ENCODE measurements at places on chromosomes 4 and X.

DNA sequence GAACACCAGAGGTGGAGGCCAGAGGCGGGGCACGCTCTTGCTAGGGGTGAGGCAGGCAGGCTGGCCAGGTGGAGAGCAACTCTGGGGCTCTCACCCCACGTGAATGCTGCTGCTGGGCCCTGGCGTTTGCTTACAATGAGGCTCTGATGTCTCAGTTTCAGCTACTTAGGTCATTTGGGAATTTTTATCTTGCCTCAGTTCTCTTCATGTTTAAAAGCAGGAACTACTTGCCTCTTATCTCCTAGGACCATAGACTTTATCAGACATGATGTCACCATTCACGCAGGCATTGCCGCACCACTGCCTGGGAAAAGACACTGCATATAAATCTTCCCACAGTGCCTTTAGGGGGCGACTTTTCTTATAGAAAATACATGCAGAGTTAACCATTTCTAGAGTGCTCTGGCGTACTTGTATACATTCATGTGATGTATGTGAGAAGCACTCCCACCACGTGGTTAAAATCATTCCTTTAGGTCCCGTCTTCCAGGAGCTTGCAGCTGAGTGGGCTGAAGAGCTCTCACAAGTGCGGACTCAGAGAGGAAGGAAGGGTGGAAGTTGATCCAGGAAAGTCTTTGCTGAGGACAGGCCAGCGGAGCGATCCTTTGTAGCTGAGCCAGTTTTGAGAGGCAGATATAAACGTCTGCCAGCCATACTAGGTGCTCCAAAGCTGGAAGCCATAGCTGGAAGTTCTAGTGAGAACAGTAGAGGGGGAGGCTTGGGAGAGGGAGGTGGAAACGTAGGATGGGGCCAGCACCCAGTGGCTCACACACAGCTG lies 84.3 kb upstream of the CLDN34 start:
- no peak for DNase-seq

GRCh38 chr4:106364282-106364681 lies 4.3 kb downstream of the GIMD1 start:
- no peak for DNase-seq

DNA sequence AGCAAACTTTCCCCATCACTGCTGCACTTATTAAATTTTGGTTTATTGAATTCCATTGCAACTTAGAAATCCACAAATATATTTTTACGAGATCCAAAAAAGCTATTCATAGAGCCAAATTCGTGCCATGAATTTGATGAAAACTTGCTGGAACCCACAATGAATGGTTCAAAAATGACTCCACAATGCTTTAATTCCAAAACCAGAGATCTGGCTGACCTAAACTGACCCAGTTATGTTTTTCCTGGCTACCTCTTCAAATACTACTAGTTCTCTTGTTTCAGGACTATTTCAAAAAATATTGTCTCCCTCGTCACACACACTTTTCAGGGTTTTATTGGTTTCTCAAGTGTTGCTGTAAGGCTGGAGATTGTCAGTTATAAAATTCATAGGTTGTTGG lies 474.8 kb downstream of the PDGFC start:
- no peak for DNase-seq

DNA sequence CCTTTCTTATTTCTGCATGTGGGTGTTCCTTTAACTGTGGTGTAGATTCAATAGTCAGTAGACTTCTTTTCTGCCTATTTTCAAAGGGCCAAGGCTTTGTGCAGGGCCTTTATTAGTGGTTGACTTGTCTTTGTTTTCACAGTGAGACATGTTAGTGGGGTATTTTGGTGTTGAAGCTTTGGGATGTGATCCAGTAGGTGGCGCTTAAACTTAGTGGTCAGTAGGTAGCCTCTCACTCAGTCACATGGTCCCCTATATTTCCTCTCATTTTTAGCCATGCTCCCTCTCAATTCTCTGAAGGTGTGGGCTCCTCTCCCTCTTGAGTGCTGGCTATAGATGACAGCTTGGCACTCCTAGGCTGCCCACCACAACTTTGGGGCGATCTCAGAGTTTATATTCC lies 23.4 kb upstream of the SLC10A7 start:
- DNase-seq, result no peak

- DNase-seq, result no peak
Measured at GRCh38 chr4:6017030-6017429, 1.2 kb downstream of the C4orf50 start.

GRCh38 chr4:17188547-17189400 lies 290.3 kb upstream of the LDB2 start:
- DNase-seq, result no peak

- no peak for DNase-seq
Measured at GRCh38 chr4:177484613-177485021, 42.4 kb upstream of the AGA start.
